AG04449 (cell line): ENCODE measurements at places on chromosomes 1 and 21.

- DNase-seq, result no peak
Observed at GRCh38 chr1:205976708-205977401, 26.3 kb downstream of the RAB7B start.

DNA sequence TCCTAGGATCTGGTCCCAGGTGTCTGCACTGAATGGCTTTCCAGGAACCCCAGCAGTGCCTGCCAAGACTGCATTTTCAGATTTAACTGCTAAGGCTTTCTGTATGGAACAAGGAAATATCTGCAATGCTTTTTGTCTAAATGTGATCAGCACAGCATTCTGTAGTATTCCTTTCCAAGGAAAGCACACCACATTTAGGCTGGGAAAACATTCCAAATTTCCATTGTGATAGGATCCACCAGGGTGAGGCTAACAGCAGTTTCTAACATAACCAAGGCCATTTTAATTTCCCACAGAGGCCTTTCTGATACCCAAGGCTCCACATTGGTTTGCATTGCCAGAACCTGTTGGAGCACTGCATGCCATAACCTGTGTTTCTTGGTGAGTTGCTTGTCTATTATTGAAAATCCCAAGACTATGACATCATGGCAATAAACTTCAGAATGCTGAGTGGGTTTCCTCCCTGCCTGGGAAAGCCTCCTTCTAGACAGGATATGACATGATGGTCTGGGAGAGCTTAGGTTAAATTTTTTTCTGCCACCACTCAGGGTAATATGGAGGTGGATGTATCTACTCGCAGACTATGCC, 23.3 kb upstream of the PTGFRN start:
- no peak for DNase-seq

- DNase-seq, result no peak
Observed at GRCh38 chr1:226764533-226764932, 25.5 kb upstream of the ITPKB start.

DNA sequence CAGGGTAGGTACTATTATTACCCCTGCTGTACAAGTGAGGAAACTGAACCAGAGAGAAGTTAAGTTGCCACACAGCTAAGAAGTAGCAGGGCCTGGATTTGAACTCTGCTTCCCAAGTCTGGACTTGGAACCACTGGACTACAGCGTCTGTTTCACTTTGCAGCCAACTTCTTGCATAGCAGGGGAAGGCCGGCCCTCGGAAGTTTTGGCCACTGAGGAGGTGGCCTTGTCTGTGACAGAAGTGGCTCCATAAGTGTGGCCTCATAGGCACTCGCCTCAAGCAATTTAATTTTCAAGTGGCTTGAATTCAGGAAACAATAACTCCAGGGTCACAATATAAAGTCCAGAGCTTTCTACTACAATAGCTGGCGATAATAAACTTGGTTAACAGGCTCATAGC, 41.4 kb downstream of the PLEKHA6 start:
- no peak for DNase-seq

DNA sequence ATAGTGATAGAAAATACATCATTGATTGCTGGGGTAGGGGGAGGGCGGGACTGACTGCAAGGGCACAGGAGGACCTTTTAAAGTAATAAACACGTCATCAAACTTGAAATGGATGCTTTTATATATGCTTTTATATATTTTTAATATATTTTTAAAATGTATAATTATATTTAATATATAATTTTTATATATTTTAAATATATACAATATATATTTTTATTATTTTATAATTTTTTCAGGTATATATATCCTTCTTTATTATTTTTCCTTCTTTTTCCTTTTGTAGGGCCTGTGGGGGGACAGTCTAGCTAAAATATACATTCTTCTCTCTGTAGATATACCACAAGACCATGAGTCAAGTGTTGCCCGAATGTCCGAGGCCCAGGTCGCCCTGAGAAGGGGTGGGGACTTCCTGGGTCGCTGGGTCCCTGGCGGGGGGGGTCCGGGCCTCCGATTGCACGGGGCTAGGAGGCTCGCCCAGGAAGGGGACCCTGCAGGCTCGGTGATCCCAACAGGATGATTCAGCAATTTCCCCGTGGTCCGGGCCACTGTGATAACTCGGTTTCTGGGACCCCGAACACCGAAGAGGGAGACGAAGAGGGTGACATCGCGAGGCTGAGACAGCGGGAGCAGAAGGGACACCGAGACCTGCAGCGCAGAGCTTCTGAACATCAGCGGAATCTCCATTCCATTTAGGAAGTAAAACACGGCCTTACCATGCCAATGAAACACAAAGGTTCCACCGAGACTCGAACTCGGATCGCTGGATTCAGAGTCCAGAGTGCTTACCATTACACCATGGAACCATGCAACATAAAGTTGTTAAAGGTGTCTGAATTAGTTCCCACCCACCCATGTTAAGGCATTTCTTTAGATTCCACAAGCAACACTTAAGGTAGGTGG, 112.5 kb upstream of the NBPF11 start:
- DNase-seq, result peak; percentile 31

- DNase-seq, result no peak
Observed at GRCh38 chr1:235586413-235586812, 63.2 kb downstream of the GNG4 start.

DNA sequence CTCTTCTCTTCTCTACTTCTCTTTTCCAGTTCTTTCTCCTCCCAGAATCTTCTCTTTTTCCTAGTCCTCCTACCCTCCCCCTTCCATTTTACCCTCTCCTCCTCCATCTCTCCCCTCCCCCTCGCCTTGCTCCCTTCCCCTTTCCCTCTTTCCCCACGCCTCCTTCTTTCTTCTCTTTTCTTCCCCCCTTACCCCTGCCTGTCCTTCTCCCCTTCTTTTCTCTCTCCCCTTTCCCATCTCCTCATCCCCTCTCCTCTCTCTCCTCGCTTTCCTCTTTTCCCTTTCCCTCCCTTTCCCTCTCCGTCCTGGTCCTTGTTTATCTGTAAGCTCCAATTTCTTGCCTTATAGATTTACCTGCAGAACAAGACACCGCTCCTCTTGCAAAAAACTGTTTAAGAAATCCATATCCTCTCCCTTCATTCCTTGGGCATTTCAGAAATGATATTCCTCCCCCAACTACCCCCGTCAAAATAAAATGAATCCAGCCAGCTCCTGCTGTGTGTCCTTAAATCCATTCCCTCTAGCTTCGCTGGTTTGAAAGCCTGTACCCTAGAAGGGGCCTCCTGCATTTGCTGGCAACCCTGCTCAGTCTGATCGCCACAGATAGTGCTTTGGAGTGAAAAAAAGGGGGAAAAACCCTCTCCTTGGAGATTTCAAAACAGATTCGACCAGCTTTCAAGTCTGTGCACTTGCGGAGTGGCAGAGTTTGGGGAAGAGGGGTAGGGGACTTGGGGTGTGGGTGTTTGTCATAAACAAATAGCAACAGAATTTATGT, 89.4 kb downstream of the PAPPA2 start:
- DNase-seq, result no peak

DNA sequence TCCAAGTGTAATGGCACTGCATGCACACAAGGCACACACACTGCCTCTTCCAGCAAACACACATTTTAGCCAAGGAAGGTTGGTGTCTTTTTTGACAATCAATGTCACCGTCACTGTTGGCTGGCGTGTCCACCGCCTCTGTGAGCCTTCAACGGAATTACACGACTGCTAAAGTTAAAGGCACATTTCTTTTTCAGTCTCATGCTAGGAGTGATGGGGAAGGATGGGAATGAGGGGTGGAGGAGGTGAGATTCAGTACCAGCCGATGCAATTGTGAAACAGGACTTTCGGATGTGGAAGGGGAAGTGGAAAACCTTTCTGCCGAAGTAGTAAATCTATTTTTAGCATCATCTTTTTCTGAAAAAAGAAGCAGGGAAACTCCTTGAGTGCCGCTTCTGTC, 1.4 kb downstream of the ELAVL4 start:
- DNase-seq, result no peak

GRCh38 chr1:37556712-37557196, at the start of gene DNALI1:
Gene DNALI1 (plus strand): TSS chr1:37556940. CDS start chr1:37556995, 55 bp downstream.
- DNase-seq, result peak; percentile 26

- no peak for DNase-seq
Observed at GRCh38 chr1:19067182-19067911, 110.9 kb upstream of the IFFO2 start.

- no peak for DNase-seq
Observed at GRCh38 chr1:6982860-6983259, 197.6 kb downstream of the CAMTA1 start.

DNA sequence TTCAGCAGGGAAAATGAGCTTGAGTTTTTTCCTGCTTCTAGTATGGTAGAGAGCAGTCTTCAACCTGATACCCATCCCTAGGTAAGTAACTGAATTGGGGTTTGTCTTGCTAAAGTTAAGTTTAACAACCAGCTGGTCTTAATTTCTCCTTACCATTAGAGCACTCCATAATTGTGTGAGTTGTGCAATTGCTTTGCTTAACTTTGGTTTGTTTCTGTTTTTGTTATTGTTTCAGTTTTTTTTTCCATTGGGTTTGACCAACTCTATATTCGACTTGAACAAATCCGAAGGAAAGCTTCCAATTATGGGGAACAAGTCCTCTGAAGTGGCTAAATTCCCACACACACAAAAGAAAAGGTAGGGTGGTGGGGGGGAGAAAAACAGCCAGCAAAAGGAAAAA, 641.1 kb downstream of the PLA2G4A start:
- DNase-seq, result no peak

DNA sequence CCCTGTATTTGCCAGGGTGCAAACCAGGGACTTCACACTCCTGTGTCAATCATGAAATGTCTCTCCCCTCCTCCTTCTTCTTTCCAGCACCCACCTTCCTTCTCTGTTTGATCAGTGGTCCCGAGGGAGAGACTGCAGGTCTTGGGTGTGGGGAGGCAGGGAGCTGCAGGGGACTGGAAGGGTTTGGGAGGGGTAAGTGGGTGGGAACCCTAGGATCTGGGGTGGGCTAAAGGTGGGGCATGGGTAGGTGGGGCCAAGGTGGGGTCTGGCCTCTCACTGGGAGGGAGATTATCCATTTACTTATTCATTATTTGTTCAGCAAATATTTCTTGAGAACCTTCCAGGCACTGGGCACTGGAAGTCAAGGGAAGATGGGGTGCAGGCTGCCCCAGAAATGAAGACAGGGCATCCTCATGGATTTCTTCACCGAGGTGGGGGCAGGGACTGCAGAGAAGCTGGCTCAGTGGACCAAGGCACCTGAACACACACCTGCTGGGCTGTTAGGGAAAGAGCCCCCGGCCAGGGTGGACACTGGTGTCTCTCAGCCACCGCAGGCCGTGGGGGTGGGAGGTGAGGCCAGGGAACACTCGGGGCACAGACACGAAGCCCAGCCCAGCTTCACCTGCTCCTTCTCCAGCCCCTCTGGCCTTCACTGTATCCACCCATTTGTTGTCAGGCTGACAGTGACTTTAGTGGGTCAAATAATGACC, 193.9 kb upstream of the C1orf174 start:
- no peak for DNase-seq
